ENCODE measurements at places on chromosomes 7 and 10.
A peak's percentile ranks its signal among the peaks of the same experiment; 100 is the strongest.

DNA sequence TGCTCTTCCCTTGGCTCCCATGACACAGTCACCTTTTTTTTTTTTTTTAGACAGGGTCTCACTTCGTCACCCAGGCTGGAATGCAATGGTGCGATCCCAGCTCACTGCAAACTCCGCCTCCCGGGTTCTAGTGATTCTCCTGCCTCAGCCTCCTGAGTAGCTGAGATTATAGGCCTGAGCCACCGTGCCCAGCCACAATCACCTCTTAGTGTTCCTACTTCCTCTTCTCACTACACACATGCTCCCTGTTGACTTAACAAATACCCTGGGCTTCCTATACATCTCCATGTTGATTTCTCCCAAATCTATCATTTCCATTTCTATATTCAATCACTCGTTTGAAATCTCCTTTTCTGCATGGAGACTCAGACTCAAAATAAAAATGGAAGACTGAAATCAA is 91.7 kb downstream of the CUBN start:
- DNase-seq, result no peak

- DNase-seq, result no peak
Observed at GRCh38 chr10:118904286-118904685, 125.2 kb upstream of the NANOS1 start.

DNA sequence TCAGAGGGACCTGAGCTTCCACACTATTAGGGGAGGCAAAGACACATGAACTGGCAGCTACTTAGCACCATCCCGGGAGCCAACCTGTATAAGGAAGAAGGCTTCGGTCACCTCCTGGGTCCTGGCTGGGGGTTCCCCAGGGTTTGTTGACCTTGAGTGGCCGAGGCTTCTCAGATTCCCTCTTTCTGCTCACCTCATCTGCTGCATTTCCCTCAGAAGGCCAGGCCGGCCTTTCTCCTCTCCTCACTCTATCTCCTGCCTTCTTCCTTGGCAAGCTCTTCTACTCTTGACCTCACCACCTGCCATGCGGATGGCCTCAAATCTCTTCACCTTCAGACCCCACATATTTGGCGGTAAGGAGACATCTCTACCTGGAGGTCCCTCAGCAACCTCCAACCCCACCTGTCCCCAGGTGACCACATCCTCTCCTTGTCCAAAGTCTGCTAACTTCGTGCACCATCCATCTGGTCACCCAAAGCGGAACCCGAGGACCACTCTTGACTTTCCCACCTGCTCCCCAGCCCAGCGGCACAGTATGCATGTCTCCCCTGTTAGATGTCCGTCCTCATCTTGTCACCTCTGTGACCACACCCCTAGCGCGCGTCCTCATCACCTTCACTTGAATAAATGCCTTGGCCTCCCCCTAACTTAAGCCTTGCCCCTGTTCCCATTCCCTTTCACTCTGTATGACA is 133.8 kb upstream of the UNC5B start:
- DNase-seq, result no peak

- no peak for DNase-seq
Observed at GRCh38 chr10:24009115-24009514, 199.8 kb upstream of the KIAA1217 start.

DNA sequence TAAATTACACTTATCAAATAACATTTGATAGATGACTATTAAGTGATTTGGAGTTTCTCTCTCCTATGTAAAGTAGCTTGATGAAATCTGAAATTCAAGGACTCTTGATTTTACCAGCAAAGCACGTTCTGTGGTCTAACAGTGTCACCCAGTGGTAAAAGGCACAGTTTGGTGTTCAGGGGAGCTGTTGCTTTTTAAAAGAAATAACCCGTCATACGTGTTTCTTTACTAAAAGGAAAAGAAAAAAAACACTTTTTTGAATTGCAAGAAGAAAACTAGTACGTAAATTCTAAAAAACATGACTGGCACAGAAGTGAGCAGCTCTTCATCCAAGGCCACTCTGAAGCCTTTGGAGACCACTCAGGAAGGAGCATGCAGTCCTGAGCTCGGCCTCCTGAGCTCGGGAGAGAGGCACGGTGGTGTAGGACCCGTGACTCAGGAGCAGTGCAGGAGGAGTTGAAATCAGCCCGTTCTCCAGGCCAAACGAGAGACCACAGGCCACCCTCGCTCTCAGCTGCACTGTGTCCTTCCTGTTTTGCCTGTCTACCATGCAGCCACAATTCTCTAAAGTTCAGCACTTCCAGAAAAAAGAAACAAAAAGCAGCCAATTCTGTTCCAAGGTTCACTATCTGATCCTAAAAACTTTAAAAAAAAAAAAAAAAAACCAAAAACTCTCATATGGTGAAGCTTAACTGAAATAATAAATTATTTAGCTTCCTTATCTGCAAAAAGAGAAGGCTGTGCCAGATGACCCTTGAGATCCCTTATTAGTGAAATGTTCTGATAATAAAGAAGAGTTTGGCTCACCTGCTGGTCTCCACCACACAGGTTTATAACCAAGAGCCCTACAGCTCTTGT is 212.6 kb upstream of the FRMD4A start:
- peak; percentile 40 for DNase-seq

- DNase-seq, result no peak
Observed at GRCh38 chr7:143979359-143979758, 20.8 kb upstream of the OR6B1 start.

DNA sequence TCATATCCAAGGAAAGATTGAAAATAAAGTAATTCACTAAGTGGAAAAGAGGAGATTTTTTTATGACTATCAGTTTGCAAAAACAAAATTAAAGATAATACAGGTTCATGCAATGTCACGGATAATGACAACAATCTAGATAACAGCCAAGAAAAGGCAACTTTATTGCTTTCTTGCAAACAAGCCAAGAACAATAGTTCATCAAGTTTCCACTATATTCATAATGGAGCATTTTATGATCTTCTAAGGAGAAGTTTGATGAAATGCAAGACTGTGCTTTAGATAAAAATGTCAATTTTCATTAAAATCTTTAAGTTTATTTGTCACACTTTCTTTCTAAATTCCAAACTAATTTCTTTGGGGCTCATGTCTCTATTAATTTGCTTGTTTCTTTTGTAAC is 53.9 kb upstream of the NRP1 start:
- no peak for DNase-seq

Data from activated naive CD4-positive, alpha-beta T cell treated with anti-CD3 and anti-CD28 coated beads, Interleukin-2, amount 50 U/mL, for 16 hours (primary cell).